H7 (cell line): ENCODE measurements at places on chromosomes 12 and 14. TPM values are rescaled to one million over a fixed set of nuclear protein-coding genes. Genes with fewer than 3 reads are reported as not detected.

DNA sequence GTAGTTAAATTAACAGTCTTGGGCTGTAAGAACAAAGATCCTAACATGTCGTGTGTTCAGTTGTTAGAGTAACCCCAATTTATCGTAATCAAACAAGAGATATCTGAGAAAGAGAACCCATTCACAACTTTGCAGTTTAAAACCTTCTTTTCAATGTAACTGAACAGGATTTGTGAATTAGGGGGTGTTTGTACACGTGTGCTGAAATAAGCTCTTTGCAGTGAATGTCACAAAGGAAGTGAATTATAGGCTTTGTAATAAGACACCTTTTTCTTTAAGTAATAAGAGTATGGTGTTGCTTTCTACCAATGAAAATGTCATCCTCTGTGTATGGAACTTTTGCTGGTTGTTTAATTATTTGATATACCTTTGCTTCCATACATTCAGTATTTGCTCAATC lies 114.0 kb downstream of the ALX1 start:
- no peak for DNase-seq

The MAPKAPK5 gene
- 102 and 130 TPM in 2 replicates for total RNA-seq

DNA sequence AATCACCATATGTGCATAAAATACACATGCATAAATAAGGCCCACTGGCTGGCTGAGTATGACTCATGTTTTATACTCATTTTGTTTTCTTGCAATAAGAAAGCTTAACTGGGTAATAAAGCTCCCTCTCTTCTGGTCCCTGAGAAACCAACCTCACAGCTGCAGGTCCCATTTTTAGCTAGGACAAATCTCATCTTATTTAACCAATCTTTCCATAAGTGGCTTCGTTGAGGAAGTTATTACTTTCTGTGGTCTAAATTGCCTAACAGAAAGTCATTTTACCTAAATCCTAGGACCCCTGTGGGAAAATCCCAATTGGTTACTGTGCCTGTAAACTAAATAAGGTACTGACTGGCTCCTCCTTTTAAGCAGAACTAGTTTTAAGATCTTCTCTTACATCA lies 232.8 kb upstream of the FBXO33 start:
- DNase-seq = no peak

DNA sequence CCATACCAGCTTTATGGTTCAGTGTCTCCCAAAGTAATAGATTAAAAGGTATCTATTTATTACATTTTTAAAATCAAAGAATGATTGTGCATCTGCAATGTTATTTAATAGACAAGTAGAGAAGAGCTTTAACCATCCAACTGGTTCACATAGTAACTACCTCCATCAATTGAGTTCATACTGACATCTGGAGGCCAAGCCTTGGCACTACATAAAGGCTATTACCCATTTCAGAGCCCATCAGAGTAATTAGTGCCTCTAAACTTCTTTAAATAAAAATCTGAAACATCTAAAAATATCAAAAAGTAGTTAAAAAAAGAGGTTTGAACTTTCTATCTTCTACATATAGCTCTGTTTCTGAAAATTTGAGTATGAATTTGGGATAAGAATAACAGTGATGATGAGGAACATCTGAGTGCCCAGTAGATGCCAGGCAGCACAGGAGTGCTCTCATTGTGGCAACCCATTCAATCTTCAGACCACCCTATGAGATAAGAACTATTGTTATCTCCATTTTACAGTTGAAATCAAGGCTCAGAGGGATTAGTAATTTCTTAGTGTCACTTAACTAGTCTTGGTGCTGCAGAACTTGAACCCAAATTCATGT lies 132.9 kb upstream of the DAAM1 start:
- DNase-seq = peak; percentile 34

The MYF5 gene
- total RNA-seq = 0.11 TPM in 1 of 2 replicates, not detected in the other

DNA sequence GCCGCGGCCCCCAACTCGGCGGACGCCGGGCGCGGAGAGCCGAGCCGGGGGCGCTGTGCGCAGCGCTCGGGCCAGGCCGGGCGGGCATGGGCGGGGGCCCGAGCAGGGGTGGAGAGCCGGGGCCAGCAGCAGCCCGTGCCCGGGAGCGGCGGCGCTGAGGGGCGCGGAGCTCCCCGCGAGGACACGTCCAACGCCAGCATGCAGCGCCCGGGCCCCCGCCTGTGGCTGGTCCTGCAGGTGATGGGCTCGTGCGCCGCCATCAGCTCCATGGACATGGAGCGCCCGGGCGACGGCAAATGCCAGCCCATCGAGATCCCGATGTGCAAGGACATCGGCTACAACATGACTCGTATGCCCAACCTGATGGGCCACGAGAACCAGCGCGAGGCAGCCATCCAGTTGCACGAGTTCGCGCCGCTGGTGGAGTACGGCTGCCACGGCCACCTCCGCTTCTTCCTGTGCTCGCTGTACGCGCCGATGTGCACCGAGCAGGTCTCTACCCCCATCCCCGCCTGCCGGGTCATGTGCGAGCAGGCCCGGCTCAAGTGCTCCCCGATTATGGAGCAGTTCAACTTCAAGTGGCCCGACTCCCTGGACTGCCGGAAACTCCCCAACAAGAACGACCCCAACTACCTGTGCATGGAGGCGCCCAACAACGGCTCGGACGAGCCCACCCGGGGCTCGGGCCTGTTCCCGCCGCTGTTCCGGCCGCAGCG lies 639 bp downstream of the FZD10 start:
- peak; percentile 83 for DNase-seq

GRCh38 chr14:64639340-64639821 lies 64.8 kb upstream of the PLEKHG3 start:
- no peak for DNase-seq

DNA sequence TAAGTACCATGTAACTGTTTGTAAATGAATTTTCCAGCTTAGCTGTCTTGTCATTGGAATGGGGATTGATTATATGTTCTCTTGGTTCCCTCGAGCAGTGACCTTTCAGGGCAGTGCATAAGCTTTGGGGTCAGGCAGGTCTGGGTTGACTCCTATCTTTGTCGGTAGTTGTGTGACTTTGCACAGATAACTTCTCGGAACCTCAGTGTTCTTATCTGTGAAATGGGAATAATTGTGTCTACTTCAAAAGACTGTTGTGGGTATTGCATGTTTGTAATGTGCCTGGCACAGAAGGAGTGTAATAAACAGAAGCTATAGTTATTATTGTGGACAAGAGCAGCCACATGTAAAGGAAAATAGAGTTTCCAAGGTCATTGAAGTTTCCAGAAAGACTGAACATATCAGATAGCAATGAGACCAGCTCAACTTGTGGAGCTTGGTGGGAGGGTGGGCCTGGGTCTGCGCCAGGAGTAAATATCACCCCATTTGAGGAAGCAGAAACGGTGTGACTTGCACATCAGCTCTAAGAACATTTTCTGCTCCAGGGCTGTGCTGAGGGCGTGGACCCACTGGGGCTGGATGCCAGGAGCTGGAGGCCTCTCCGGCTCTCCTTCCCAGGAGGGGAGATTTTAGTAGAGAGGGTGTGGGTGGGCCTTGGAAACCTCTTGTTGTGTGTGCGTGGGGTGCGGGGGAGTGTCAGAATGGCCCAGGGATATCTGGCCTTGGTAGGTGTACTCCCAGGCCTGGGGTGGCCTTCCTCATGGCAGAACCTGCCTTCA lies 19.7 kb downstream of the FOS start:
- no peak for DNase-seq

DNA sequence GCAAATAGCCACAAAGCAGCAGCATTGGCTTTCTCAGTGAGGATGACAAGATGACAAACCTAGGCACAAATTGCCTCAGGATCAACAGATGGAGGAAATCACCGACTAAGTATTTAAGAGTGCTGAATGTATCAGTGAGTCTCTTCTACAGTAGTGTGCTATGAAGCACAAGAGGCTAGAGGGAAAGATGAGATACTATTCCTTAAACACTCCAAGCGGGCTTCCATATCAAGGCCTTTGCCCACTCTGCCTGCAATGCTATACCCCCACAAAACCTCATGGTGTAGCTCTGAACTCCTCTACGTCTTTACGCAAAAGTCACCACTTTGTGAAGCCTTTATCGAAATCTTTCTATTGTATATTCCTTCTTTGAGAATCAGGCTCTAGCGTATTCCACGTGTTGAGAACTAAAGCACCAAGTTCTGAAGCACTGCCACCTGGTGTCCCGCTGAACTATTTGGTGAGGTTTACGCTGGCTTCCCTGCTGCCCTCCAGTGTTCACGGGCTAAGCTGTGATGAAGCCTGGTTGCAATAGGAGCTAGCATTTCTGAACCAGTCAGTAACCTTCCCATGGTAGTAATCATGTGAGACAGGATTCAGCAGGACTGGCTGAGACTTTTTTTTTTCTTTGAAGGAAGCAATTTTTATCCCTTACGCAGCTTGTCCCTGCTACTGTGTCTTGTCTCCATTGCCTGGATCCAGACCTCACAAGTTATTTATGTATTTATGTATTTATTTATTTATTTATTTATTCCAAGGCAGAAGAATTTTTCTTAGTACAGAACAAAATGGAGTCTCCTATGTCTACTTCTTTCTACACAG lies 426.5 kb upstream of the OR4E1 start:
- peak; percentile 61 for DNase-seq

GRCh38 chr12:71648537-71648936 lies 15.1 kb downstream of the ZFC3H1 start:
- no peak for DNase-seq

DNA sequence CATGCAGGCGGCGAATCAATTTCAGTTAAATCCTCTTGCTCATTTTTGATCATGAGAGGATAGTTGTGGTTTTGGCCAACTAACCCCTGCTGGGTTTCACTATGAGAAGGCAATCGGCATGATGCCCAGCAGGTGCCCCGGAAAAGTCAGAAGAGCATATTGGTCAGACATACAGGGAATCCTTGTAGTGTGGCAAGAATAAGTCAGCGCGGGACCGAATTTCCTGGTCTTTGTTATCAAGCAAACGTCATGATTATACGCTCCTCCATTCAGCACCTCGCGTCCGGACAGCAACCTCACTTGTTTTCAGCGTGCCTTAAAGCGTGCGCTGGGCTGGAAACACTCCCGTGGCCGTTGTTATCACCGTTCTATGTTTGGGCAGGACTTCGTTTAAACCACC lies 1.8 kb downstream of the TBC1D30 start:
- peak; percentile 74 for DNase-seq

The SDR9C7 gene
- total RNA-seq = 0.28 TPM in 1 of 2 replicates, not detected in the other

DNA sequence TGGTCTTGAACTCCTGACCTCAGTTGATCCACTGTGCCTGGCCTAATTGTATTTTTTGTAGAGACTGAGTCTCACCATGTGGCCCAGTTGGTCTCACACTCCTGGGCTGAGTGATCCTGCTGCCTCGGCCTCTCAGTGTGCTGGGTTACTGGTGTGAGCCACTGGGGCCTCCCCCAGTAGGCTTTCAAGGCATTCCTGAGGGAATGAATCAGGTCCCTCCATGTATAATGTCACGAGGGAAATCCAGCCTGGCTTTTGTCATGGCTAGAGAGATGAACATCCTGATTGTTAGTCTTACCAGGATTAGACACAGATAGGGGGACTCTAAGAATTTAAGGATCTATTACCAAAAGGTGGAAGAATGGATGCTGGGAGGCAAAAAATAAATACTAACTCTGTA lies 51.9 kb downstream of the CPSF2 start:
- no peak for DNase-seq

The DAO gene
- not detected in 2 replicates for total RNA-seq

DNA sequence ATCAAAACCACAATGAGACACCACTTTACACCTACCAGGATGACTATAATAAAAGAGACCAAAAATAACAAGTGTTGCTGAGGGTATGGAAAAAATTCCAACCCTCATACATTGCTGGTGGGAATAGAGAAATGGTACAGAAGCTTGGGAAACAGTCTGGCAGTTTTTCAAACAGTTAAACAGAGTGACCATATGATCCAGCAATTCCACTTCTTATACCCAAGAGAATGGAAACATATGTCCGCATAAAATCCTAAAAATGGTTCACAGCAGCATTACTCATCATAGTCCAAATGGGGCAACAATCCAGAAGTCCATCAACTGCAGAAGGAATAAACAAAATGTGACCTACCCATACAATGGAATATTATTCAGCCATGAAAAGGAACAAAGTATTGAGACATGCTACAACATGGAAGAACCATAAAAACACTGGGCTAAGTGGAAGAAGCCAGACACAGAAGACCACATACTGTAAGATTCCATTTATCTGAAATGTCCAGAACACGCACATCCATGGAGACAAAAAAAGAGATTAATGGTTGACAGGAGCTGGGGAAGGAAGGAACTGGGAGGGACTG lies 44.5 kb downstream of the CHGA start:
- DNase-seq = no peak

The RNF212B gene
- 0.24 TPM in 1 of 2 replicates, not detected in the other for total RNA-seq

The SDSL gene
- 3.3 and 4.1 TPM in 2 replicates for total RNA-seq

DNA sequence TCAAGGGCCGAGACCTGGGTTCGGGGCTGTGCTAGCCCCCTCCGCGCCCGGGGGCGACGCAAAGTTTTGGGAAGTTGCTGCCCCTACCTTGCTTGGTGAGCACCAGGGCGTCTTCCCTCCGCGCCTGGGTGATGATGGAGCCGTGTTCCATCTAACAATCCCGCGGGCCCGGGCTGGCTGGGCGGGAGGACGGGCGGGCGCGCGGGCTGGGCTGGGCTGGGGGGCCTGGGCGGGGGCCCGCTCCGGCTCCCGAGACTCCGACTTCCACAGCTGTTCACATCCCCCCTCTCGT lies 298 bp downstream of the CTDSP2 start:
- no peak for DNase-seq

DNA sequence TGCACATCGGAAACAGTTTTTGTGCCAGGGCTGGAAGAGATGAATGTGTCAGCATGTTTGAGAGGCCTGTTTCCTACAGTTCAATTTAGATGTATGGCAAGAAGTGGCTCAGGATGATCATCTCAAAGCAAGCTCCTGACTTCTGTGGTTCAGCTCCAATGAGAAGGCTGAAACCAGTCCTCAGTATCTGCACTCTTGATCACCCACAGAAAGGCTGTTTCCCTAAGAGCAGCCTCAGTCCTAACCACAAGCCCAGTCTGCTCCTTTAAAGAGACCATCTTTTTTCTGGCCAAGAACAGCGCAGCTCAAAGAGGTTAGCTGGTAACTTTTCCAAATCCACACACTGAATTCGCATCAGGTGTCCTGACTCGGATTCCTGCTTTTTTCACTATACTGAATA lies 19.2 kb downstream of the CSRP2 start:
- no peak for DNase-seq

- no peak for DNase-seq
Measured at GRCh38 chr12:111401167-111401605, 4.5 kb upstream of the SH2B3 start.

GRCh38 chr12:101415228-101415627 lies 7.7 kb upstream of the ARL1 start:
- no peak for DNase-seq

GRCh38 chr14:104657563-104658324 lies 31.7 kb upstream of the INF2 start:
- no peak for DNase-seq

The FBRSL1 gene
- 17.5 and 26.6 TPM in 2 replicates for total RNA-seq

The ZCRB1 gene
- total RNA-seq = 21.5 and 36.9 TPM in 2 replicates
